ENCODE measurements at places on chromosomes 7 and 10. TPM values are rescaled to one million over a fixed set of nuclear protein-coding genes. Genes with fewer than 3 reads are reported as not detected.

The PRSS1 gene
- 14.8 TPM for total RNA-seq

The GJC3 gene
- total RNA-seq, result 3.7 TPM

The IGFBP3 gene
- total RNA-seq, result 2.9 TPM

The GPR37 gene
- 20.4 TPM for total RNA-seq

The GALNT17 gene
- total RNA-seq, result 61.1 TPM

The TSPAN12 gene
- total RNA-seq, result 17.3 TPM

The GIMAP5 gene
- 0.46 TPM for total RNA-seq

The NFE2L3 gene
- 68.6 TPM for total RNA-seq

DNA sequence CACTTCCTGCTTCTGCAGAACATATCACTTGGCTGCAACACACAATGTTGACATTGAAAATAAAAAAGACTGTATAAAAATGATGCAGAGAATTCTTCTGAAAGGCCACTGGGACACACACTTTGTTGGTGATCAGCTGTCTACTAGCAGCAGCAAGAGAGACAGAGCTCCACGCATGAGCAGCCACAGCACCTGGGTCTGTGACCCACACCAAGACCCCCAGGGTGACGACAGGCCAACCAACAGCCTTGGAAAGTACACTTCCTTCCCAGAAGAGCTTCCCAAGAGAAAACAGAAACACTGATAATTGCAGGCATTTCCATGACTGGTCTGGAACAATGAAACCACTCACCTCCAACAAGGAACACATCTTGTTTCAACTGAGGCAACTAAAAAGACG is 239.0 kb downstream of the DIP2C start:
- no peak for DNase-seq

DNA sequence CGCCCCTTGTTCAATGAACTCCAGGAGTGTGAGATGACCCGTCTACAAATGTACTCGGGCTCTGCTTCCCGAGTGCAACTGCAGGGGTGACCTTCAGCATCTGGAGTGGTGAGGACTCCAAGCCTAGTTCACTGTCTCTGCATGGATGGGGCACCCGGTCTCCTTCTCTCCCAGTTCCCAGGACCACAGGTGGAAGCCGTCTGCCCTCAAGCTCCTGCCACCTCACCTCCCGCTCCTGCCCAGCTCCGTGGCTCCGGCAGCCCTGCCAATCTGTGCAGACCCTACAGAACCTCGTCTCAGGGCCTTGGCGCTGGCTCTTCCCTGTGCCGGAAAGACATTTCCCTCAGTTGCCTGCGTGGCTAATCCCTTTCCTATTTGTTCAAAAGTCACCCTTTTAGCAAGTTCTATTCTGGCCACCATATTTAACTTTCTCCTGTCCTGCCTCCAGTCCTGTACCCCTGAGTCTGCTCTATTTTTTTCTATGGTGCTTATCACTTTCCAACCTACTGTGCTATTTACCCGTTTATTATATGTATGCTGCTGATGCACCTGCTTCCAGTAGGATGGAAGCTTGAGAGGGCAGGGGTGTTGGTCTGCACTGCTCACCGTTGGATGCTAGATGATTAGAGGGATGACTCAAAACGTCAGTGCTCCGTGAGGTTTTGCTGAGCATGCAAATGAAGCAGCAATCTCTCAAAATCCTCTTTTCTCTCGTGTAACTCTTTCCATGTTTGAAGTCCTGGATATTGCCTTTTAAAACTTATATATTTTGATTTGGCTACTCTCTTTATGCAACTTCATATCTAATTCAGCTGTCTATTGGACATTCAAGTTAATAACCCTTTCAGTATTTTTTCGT is 641.4 kb downstream of the ACTR3B start:
- DNase-seq, result no peak

DNA sequence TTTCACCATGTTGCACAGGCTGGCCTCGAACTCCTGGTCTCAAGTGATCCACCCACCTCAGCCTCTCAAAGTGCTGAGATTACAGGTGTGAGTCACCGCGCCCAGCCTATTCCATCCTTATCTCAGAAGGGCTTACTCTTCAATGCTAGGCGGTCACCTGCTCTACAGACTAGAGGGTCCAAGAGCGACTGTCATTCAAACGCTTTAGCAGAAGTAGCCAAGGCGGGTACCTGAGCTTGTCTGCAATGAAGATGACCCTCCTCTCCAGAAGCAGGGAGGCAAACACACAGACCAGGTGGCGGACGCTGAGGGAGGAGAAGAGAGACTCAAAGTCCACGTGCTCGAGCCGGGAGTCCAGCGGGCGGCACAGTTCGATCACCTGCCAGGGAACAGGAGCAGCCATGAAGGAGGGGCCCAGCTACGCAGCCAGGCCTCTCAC is 65.1 kb upstream of the MKRN1 start:
- no peak for DNase-seq

DNA sequence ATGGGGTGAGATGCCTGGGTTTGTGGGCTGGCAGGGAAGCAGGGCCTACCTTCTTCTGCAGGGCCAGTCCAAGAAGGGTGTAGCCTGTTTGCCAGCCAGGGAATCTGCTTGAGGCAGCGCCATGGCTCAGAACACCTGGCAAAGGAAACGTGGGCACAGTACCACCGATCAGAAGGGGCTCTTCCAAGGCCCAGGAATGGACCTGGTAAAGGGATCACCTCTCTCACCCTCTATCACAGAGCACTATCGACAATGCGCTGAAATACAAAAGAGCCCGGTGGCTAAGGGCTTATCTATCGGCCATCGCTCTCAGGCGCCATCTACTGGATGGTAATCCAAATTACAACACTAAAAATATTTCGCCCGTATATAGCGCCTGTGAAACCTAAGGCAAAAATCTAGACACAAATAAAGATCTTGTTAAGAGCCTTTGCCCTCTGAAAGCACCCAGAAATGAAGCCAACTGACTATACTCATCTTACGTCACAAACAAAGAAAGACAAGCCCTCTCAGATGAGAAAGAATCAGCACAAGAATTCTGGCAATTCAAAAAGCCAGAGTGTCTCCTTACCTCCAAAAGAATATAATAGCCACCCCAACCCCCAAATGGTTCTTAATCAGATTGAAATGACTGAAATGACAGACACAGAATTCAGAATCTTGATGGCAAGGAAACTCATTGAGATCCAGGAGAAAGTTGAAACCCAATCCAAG is 217.8 kb upstream of the HPS1 start:
- peak; percentile 47 for DNase-seq

DNA sequence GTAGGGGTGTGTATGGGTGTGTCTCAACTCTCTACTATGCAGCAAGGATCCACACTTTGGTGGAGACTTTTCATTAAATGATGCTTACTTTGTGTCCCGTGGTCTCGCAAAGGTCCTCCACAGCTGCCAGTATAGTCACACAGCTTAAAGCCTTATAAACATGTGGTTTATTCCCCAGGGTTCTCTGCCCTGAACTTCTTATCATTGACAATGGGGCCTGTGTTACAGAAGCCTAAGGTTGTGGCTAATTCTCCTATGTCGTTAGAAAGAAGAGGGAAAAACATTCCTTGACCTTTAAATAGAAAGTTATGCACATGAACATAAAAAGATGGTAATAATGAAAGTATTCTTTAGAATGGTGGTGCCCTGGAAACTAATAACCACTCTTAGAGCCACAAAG is 201.4 kb downstream of the INHBA start:
- no peak for DNase-seq

GRCh38 chr10:111093741-111094380 is 17.0 kb downstream of the ADRA2A start:
- no peak for DNase-seq

- no peak for DNase-seq
These were observed 286 bp downstream of the SP8 start for GRCh38 chr7:20786421-20786778.

- DNase-seq, result no peak
These were observed 1.5 kb upstream of the HTR7 start for GRCh38 chr10:90859321-90859751.

DNA sequence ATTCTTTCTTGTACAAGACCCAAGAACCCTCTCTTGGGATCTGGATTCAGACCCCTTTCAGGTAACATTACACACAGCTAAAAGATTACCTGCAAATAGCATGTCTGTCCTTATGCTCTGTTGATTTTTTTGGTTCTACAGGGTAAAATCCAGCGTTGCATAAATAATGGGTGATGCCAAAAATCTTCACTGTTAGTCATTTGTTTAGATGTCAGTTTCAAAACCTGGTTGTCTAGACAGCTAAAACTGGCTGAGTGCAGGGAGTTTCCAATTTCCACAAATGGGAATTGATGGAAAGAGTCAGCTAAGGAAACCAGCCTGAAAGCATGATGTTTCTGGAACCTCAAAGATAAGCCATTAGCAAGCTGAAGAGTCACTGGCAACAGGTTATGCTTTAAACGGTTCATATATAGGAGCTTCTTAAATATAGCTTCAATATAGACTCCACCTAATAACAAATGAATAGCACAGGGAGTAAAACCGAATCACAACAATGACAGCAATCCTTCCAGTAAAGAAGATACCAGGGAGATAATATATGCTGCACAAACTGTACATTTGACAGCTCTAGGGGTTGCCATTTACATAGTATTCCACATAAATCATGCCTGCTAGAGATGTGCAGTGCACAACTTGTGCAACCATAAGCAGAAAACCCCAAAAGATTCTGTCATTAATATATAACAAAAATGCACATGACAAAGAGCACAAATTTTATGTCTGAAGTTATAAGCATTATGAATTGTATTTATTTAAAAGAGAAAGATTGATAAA is 20.4 kb downstream of the CCDC71L start:
- no peak for DNase-seq

GRCh38 chr7:11458736-11459483 is 373.1 kb downstream of the THSD7A start:
- DNase-seq, result no peak

GRCh38 chr10:11896549-11897200 is 73.5 kb downstream of the PROSER2 start:
- no peak for DNase-seq

DNA sequence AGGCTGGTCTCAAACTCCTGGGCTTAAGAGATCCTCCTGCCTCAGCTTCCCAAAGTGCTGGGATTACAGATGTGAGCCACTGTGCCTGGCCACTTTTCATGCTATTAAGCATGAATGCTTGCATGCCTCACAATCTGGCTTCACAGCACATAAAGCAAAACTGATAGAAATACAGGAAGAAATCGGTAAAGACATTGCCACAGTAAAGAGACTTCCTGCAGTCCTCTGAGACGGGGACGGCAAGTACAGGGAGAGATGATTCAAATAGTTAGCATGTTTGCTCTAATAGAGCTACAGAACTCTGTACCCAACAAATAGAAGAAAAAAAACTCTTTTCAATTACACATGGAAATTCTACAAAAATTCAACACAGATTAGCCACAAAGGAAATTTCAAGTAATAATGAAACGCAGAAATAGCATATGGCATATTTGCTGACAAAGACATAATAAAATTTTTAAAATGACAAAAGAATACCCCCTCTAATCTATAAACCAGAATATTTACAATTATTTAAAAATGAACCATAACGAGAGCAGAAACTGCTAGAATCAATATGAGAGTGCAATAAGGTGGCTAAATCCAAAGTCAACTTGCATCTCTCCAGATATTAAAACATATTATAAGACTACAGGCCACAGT is 32.3 kb downstream of the CARD11 start:
- DNase-seq, result no peak

DNA sequence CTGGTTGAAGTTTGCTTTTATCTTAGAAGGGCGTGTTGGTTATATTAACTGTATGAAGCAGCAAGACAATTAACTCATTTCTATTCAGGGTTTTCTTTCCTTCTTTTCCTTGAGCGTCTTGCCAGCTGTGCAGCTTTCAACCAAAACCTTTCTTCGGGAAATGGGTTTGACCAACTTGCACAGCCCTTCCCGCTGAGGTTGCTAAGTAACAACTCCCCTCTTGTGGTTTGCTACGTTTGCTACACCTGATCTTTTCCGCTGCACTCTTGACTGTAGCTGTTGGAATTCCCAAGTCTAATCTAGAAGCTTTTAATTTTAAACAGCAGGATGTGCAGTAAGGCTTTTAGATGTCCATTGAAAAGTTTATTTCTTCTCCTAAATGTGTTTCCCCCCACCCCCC is 116.9 kb downstream of the CDCA7L start:
- peak; percentile 16 for DNase-seq

- DNase-seq, result no peak
These were observed 41.7 kb downstream of the FAS start for GRCh38 chr10:89032141-89032891.

GRCh38 chr7:23710000-23710399 is at the start of gene STK31:
STK31 (plus strand) TSS chr7:23710219; CDS start chr7:23710286, 67 bp downstream.
- peak; percentile 32 for DNase-seq

DNA sequence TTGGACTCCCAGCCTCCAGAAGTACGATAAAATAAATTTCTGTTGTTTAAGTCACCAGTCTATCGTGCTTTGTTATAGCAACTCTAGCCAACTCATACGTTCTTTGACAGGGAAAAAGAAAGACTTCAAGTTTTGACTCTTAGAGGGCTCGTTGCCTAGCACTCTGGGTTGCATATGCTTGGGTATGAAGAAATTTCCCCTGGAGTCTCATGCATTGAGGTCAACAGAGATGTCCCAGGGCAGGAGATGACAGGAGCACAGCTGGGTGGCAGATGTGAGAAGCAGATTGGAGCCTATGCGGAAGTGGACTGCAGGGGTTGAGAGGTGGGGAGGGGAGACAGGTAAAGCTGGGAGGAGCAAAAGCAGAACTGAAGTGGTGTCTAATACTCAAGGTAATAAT is 63.3 kb upstream of the JAZF1 start:
- no peak for DNase-seq

GRCh38 chr10:88388324-88388723 is 194.8 kb downstream of the RNLS start:
- no peak for DNase-seq

DNA sequence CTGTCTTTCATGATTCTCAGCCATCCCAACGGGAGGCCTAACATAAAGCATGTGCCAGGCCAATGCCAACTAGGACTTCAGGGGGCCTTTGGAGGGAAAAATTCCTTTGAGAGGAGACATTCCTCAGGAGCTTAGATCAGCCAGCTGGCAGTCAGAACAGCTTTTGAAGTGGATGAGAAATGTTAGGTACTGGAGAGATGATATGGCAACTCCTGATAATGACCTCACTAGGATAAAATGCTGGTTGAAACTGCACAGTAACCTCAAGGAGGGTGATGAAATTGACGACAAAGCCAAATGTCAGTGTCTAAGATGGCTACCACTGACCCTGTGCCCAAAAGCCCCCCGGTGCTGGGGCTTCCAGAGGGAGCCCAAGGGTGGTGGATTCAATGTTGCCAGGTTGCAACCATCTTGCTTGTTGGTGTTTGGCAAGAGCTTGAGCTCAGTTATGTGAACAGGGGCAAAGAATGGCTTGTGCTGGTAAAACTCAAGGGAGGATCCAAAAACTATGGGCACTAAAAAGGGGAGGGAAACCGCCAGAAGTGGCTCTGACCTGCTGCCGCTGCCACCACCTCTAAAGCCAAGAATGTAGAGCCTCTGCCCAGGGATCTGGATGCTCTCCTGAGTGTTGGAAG is 121.2 kb downstream of the UBE2H start:
- DNase-seq, result no peak

GRCh38 chr10:53003094-53003493 is 230.5 kb upstream of the MBL2 start:
- no peak for DNase-seq
